ENCODE measurements at places on chromosomes 6 and 20.

DNA sequence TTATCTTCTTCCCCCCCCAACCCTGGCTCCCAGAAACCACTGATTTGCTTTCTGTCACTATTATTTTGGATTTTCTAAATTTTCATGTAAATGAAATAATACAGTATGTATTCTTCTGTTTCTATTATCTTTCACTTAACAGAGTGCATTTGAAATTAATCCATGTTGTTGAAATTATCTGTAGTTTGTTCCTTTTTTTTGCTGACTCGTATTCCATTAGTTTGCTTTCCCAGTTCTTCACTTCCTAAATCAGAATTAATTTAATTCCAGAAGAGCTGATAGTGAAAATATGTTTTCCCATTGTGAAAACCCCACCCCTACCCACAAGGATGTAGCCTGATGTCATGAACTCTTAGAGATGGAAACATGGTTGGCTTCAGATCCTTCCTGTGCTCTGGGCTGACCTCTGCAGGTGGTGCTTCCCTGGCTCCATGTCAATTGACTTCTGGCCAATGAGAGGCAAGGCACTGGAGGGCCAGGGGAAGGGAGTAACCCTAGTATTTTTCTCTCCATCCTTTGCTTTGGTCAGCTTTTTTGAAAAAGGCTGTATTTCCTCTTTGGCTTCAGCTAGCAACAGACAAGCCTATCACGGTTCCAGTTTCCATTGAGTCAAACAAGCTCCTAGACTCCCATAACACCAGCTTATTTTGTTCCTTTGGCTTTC, 244.4 kb upstream of the HSF2 start:
- DNase-seq: no peak

DNA sequence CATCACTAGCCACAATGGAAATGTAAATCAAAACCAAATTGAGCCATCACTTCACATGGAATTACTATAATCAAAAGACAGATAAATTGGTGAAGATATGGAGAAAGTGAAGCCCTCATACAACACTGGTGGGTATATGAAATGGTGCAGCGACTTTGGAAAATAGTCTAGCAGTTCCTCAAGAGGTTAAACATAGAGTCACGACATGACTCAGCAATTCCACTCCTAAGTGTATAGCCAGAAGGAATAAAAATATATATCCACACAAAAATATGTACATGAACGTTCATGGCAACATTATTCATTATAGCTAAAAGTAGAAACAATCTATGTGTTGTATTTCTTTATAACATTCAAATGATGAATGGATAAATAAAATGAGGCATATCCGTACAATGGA, 33.1 kb upstream of the SH3BGRL2 start:
- DNase-seq: no peak

- no peak for DNase-seq
These were observed 53.7 kb downstream of the NUDT3 start for GRCh38 chr6:34338811-34339210.

DNA sequence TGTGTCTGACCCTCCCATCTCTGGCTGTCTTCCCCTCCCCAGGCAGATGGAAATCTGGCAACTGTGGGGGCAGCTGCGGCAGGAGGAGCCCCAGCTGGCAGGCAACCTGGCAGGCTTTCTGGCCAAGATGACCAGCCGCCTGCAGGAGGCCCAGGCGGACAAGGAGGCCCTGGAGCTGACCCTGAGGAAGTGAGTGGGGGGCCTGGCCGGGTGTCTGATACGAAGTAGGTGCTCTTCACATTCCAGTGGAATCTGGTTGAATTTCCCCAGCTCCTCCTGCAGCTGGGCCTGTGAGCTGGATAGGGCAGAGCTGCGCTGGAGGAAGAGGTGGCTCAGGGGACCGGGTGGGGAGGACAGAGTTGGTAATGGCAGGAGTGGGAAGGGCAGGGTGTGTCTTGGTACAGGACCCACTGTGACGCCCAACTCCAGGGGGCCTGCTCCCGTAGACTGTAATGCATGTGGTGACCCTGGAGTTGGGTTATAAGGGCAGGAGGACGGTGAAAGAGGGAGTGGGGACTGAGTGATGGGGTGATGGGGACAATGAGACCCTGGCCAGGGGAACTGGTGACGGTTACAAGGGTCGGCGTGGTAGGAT, 19.7 kb downstream of the RAB44 start:
- no peak for DNase-seq

DNA sequence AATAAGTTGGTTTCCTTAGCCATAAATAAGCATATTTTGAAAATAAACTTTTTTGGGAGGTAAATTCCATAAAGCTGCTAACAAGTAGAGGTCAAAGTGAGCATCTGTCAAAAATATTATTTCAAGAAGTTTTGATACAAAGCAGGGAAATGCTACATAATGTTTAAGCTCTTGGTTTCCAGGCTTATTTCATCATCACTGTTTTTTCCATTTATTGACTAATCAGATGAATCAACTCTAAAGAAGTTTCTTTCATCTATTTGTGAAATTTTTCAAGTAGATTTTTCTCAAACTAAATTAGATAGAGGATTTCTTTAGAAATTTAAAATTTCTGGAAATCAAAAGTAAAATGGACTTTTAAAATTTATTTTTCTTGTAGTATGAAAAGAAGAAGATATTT, 89.5 kb upstream of the TBX18 start:
- no peak for DNase-seq

Data from activated CD8-positive, alpha-beta memory T cell treated with anti-CD3 and anti-CD28 coated beads for 4 hours (primary cell).